ENCODE measurements at places on chromosomes 3 and 15. TPM values are rescaled to one million over a fixed set of nuclear protein-coding genes. Genes with fewer than 3 reads are reported as not detected.

- H3K4me3 ChIP-seq, result no peak overlapping the region
- no peaks in the 10 kb centered on the region for H3K4me1 ChIP-seq
- H3K27me3 ChIP-seq, result no peaks in the 10 kb centered on the region
- no peaks in the 10 kb centered on the region for H3K36me3 ChIP-seq
- H3K27ac ChIP-seq, result no peak overlapping the region
- DNase-seq, result peak; percentile 2
Observed at GRCh38 chr3:146065573-146066006, 95.4 kb downstream of the PLOD2 start.

- no peaks in the 10 kb centered on the region for H3K36me3 ChIP-seq
- no peak overlapping the region for H3K27ac ChIP-seq
- DNase-seq, result no peak
- H3K4me1 ChIP-seq, result no peaks in the 10 kb centered on the region
Observed at GRCh38 chr3:72161881-72162595, 377.1 kb upstream of the PROK2 start.

- no peak for DNase-seq
- H3K27me3 ChIP-seq, result no peaks in the 10 kb centered on the region
- no peaks in the 10 kb centered on the region for H3K36me3 ChIP-seq
- H3K4me3 ChIP-seq, result no peak overlapping the region
- no peaks in the 10 kb centered on the region for H3K4me1 ChIP-seq
- no peak overlapping the region for H3K27ac ChIP-seq
Observed at GRCh38 chr3:125078951-125079674, 23.3 kb upstream of the HEG1 start.

- DNase-seq, result no peak
- no peaks in the 10 kb centered on the region for H3K36me3 ChIP-seq
- H3K4me3 ChIP-seq, result no peak overlapping the region
Observed at GRCh38 chr3:12507591-12508281, 23.5 kb downstream of the TSEN2 start.

GUCA1C gene
- not detected for total RNA-seq

SLC22A13 gene
- 1.2 TPM for total RNA-seq

TMCC1 gene
- total RNA-seq, result 16.9 TPM
